OCI-LY7 (cell line): ENCODE measurements at places on chromosomes 1 and 21.

GRCh38 chr1:23169727-23170335 is 1.2 kb upstream of the LUZP1 start:
- peak; percentile 44 for DNase-seq

DNA sequence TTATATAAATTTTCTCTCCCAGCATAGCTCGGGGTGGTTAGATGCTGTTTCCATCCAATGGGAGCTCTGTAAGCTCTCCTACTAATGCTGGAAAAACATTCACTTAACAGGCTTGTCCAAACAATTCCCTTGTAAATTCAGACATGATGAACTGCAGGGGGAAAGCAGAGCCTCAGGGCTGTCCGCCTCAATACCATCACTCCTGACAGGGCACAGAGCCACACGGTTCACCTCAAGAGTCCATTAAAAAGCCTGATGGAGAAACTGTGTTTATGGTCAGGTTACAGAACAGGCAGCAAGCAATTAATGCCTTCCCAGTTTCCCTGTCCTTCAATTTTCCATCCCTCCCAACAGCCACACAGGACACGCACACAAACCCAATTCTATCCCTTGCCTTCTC is 171.0 kb downstream of the BRINP2 start:
- no peak for DNase-seq

- DNase-seq, result no peak
Observed at GRCh38 chr1:161017756-161018630, 3.0 kb downstream of the F11R start.

GRCh38 chr1:170078610-170079189 is 4.2 kb upstream of the KIFAP3 start:
- no peak for DNase-seq

GRCh38 chr1:1047407-1047806 is 26.7 kb downstream of the RNF223 start:
- no peak for DNase-seq

DNA sequence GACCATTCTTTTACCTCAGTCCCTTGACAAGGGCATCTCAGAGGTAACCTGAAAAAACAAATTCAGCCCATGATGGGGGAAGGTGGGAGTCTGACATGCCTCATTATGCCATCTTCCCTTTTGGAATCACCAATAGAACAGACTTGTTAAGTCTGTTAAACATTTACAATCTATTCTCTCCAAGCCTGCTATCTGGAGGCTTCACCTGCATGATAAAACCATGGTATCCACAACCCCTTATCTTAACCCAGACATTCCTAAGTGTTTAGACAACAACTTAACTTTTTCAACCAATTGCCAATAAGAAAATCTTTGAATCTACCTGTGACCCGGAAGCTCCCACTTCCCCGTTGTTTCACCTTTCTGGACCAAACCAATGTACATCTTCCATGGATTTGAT is 233.0 kb upstream of the CACYBP start:
- no peak for DNase-seq
